NCI-H82 (cell line): ENCODE measurements at places on chromosomes 5 and 9.

- no peak for DNase-seq
Measured at GRCh38 chr5:143699121-143699520, 112.8 kb upstream of the HMHB1 start.

DNA sequence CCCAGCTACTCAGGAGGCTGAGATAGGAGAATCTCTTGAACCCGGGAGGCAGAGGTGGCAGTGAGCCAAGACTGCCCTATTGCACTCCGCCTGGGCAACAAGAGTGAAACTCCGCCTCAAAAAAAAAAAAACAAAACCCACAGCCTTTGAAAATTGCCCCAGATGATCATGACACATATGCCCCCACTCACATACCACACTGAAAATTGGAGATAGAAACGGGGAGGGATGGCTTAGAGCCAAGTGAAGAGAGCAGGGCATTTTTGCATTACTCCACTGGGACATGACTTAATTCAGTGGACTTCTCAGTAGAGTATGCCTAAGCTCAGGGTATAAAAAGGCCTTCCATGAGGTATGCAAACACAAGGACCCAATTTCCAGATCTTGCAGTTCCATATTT is 309.3 kb downstream of the BNC2 start:
- DNase-seq, result no peak

DNA sequence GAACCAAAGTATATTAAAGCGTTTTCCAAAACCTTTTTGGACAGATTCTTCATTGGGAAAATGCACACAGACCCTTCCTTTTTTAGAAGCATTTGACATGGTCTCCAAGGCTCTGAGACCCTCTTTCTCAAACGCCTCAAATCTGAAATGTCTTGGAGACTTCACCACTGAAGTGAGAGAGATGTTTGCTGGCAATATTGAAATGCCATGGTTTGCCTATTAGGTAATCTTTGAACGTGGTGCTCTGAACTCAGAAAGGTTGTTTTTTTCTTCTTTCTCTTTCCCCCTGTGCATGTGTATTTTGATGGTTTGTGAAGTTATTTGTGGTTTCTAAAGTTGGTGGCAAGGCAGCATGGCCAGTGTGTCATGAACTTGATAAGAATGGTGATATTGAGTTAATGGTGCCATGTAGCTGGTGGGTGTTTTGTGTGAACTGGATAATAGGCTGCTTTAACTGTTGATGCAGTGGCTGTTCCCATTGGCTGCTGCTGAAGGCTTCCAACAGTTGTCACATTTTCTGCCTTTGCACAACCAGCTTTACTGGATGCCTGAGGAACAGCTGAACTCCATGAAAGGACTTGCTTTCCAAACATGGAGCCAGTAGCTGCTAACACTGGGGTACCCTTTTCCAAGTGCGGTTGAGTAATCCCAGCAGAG is 1.7 kb downstream of the PALM2AKAP2 start:
- DNase-seq, result no peak

DNA sequence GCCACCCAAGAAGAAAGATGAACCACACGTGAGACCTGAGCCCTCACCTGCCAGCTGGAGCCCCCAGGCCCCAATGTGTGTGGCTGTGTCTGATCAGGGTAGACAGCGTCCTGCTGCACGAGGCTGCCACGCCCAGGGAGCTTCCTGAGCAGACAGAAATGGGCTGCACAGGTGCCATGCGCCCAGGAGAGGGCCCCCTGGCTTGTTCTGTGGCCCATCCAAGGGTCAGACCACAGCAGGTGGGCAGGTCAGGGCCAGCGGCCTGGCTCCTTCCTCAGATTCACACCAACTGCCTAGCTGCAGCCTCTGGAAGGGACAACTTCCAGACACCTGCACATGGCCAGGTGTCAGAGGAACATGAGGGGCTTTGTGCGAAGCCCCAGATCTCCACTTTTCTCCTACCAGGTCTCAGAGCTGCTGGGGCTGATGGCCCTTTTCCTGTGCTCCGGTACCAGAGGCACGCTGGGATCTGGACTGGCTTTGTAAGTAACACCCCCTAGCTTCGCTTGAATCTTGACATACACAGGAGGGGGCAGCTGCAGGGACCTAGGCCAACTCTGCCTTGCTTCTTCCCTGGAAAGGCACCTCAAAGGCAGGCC is 10.8 kb downstream of the SARDH start:
- no peak for DNase-seq

DNA sequence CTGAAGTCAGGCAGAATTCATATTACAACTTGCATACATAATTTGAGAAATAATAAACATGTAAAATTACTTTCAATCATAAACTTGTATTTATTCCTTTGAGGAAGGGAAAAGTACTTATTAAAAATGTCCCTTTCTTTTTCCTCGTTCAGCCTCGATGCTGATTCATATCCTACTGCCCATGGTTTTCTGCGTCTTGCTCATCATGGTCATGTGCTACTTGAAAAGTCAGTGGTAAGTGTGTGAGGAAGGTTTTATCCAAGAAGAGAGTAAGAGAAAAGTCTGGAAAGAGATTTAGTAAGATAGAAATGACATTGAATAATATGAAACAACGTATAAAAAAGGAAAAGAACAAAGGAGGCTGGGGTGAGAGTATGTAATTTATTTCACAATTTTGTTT is 85.9 kb downstream of the OSMR start:
- no peak for DNase-seq

DNA sequence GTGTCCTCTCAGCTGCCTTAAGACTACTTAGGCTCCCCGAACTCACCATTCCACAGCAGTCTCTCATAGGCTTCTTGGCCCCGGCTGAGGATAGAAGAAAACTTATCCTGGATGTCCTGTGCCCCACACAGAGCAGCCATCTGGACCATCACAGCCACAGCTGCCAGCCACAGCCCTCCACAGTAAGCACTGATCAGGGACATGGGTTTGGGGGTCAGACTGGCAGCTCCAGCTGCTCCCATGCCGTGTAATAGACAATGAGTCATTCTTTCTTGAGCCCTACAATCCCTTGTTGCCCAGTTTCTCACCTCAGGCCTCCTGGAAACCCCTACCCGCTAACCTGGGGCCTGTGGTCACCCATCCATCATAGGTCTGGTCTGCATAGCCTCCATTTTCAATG is 5.7 kb downstream of the CREB3 start:
- no peak for DNase-seq

DNA sequence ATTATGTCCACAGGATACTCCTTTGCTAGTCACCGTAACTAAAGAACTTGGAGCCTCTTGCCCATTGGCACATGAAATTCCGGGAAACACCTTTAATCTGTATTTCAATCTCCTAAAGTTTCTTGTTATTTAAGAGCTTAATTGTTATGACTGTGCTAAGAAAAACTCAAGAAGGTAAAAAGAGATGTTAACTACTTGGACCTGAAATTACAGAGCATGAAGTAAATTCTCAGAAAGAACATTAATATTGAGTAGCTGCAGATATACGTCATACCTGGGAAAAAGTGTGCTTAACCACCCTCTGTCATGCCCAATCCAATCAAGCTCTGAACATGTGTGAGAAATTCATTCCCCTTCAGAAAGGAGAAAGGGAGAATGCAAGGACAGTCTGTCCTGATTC is 394.9 kb upstream of the PTGER4 start:
- no peak for DNase-seq

GRCh38 chr5:138282920-138283742 is 8.7 kb upstream of the GFRA3 start:
- peak; percentile 80 for DNase-seq

DNA sequence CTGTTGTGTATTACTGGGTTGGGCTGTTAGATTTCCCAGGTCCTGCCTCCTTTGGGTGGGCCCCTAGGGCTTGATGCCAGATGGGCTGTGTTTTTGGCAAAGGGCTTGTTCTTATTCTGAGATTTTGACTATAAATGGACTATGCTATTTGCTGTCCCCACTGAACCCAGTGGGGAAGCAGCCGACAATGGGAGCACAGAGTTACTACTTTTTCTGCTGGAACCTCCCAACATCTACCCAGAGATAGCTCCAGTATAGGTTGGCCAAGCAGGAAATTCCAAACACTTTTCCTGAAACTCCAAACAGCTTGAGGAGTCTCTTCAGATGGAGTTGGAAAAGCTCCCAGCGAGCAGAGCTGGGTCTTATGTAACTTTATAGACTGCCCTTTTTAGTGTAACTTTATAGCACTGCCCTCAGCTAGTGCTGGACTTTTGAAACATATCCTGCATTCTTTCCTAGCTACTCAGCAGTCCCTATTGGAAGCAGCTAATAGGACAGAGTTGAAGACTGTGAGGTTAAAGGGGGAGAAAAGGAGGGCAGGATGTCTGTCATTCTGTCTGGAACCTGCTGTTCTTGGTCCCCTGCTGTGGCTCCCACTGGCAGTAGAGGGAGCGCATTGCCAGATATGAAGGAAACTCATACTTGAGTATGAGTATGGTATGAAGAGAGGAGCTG is 21.0 kb downstream of the RUSC2 start:
- DNase-seq, result no peak

DNA sequence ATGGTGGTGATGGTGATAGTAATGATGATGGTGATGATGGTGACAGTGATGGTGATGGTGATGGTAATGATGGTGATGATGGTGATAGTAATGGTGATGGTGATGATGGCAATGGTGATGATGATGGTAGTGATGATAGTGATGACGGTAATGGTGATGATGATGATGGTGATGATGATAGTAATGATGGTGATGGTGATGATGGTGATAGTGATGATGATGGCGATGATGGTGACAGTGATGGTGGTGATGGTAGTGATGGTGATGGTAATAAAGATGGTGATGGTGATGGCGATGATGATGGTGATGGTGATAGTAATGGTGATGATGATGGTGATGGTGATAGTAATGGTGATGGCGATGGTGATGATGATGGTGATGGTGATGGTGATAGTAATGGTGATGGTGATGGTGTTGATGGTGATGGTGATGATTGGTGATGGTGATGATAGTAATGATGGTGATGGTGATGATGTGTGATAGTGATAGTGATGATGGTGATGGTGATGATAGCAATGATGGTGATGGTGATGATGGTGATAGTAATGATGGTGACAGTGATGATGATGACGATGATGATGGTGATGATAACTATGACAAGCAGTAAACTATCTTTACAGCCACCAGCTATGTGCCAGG is 38.6 kb downstream of the PHF2 start:
- no peak for DNase-seq

- DNase-seq, result no peak
Measured at GRCh38 chr5:35745193-35745592, 111.5 kb upstream of the IL7R start.

GRCh38 chr5:179314606-179315355 is 30.5 kb downstream of the ADAMTS2 start:
- no peak for DNase-seq

- peak; percentile 8 for DNase-seq
Measured at GRCh38 chr9:121169094-121169601, 32.5 kb downstream of the RAB14 start.

DNA sequence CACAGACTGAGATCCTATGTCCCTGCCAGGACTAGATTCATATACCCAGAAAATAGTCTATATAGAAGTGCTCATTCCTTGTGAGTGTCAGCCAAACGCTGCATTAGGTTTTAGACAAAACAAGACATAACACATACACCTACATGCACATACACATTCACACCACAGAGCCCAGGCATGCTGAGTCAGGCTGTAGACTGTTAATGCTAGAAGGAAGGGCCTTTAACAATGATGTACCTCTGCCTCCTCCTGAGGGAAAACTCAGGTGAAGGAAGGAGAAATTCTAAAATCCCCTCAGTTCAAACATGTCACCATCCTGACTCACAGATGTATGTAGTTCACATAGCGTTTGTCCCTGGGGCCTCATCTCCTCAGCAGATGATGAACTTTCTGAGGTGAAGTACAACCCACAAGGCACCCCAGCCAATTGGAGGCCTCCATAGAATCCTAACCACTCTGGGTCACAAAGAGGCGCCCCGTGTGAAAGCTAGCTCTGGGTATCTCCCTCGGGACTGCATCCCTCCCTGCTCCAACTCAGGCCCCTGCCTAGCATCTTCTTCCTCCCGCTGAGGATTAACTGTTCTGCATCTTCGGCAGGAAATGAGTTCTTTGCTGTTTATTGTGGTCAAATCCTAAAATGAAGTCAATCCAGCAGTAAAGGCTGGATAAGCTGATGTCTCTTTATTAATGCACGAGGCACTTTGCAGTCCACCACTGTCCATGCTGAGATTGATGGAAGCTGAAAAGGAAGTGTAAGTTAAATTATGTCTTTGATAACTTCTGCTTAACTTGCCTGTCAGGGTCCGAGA is 40.8 kb upstream of the FSTL4 start:
- DNase-seq, result no peak

DNA sequence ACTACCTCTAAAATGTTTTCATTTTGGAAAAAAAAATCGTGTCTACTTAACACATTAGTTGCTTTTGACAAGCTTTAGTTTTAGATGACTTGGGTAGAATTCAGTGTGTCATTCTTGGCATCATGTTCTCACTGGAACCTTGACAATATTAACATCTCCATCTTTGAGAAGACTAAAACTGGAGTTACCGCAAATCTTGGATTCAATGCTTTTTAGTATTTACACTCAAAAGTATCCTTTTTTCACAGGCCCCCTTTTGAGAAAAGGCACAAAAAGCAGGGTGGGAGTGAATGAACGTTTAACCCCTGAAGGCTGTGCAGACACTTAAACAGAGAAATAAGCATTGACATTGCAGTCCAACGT is 549.1 kb downstream of the CSNK1G3 start:
- no peak for DNase-seq

DNA sequence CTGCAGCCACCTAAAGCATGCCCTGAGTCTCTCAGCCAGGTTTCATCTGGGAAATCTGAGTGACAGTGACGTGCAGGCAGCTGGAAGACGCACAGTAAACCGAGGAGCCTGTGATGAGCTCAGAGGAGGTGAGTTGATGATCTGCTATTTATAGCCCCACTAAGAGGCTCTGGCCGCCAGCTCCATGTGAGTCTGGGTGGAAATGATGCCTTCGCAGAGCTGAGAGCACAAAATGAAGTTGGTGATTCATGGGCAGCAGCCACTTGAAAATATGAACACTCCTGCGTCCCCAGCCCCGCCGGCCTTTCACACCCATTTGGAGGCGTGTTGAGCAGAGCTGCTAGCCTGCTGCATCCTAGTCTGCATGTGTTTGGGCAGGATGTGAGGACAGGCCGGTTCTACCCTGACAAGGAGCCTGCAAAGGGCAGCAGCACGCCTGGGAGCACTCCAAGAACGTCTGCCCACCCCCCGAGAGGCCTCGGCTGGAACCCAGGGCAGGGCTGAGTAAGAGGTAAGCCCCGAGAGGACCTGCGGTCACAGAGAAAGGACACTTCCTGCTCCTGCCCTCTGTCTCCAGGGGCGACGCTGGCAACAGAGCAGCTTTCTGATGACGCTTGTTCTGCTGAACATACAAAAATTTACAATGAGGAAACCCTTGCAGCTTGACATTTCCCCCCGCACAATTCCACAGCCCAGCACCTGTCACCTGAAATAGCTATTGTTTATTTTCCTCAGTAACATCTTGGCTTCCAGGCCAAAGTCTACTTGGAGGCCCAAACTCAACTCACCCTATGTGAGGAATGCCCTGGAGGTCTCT is 25.1 kb upstream of the CDKN2AIPNL start:
- peak; percentile 68 for DNase-seq

GRCh38 chr5:41193456-41194205 is 19.7 kb downstream of the C6 start:
- DNase-seq, result no peak

- peak; percentile 78 for DNase-seq
Measured at GRCh38 chr5:149268928-149269557, 2.6 kb upstream of the AFAP1L1 start.

- DNase-seq, result peak; percentile 77
Measured at GRCh38 chr5:177113566-177114424, 19.8 kb upstream of the NSD1 start.
